Stimulated activated CD4-positive, alpha-beta T cell treated with anti-CD3 and anti-CD28 coated beads, Interleukin-12 subunit alpha, Interleukin-12 subunit beta, amount 100 ng/mL, for 48 hours (primary cell): ENCODE measurements at places on chromosomes 7 and 10.

DNA sequence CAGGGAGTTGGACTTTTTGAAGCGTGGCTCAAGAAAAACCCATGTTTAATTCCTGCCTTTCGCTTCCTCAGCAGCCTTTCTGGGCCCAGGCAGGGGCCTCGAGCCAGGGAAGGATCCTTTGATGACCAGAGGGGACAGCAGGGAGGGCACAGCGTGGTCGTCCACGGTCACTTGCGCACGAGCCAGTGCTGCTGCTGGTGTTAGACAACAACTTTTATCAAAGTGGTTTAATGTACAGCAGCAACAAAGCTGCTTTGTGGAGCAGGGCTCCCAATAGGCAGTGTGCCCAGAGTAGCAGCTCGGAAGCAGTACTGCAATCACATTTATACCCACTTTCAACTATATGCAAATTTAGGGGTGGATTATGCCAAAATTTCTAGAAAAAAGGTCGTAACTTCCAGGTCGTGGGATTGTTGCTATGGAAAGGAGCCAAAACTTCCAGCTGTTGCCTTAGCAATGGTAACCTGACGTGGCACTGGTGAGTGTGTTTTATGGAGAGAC is 6.1 kb downstream of the GIMAP1 start:
- DNase-seq: no peak

GRCh38 chr7:22697876-22698606 is 29.0 kb upstream of the IL6 start:
- DNase-seq: no peak

DNA sequence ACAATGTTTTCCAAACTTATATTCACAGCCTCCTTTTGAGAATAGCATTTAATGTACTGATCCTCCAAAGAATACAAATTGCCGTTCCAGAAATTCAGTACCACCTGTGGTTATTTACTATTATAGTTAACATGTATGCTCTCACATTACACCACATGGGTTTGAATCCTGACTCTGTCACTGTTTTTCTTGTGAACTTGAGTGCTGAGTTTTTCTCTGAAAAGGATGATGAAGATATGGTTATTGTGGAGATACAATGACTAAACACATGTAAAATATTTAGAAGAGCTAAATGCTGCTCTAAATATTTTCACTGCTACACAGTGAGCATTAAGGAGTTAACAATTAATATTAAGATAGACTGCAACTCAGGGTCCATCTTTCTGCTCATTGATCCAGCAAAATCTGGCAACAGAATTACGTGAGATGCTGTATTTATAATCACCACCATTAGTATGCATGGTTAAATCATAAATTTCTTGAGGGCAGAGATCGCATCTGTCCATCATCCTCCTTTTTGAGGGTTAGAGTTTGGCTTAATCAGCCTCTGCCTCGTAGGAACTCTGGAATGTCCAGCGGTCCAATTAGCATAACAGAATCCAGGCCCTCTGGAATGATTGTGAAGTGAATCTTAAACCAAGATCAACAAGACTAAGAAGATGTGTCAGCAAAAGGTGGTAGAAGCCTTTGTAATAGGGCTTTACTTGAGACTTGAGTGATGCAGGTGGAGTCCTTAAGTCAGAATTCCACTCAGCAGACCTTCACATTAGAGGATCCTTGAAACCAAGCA is 152.8 kb downstream of the MACC1 start:
- DNase-seq: no peak

GRCh38 chr7:116776610-116777289 is 85.6 kb upstream of the CAPZA2 start:
- no peak for DNase-seq

DNA sequence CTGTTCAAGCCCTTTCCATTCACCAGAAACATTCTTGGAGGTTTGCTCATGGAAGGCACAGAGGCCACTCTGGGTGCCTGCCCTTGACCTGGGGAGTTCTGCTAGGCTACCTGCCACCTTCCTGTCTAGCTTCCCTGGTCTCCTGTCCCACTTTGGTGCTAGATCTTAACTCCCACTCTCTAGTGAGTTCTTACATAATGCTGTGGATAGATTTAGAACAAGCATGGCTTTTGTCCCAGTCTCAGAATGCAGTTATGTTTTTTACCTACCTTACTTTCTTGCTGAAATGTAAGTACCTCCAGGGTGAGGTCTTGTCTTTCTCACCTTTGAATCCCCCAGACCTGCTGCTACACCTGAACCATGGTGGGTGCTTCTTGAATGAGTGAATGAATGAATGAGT is 1252.3 kb downstream of the TYW1 start:
- no peak for DNase-seq

- no peak for DNase-seq
Measured at GRCh38 chr7:133258174-133258573, 5.3 kb downstream of the EXOC4 start.

DNA sequence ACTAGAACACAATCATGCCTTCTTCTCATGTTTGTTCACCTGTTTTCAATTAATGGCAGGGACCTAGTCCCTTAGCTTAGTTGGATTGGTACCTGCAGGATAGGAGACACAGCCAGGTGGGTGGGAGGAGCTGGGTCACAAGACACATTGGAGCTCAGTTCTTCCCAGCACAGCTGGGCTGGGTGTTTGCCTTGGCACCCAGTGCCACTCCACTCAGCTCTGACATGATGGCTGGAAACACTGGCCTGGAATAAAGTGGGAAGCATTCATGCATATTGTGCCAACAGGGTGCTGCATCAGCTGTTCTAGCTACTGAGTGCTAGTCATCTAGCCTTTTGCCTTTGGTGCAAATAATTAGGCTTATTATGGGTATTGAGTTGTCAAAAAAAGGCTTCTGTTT is 226.1 kb downstream of the PTEN start:
- no peak for DNase-seq

DNA sequence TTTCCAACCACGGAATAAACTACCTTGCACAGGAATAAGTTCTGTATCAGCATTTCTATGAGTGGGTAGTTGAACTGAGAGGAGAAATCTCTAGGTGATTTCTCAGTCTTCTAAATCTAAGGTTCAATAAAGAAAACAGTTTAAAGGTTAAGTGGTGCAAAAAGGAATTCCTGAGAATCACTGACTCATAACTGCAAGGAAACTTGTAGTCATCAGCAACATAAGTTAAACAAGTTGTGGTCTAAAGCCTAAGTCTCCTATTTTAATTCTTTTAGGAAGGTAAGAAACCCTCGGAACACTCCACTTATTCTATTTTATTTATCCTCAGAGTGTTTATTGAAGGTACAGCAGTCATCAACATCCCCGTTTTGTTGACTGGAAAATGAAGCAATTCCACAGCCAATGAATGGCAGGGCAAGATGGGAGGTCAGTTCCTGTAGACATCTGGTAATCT is 92.4 kb upstream of the PIK3CG start:
- no peak for DNase-seq

- DNase-seq: no peak
Measured at GRCh38 chr7:136036336-136036735, 59.2 kb upstream of the MTPN start.

DNA sequence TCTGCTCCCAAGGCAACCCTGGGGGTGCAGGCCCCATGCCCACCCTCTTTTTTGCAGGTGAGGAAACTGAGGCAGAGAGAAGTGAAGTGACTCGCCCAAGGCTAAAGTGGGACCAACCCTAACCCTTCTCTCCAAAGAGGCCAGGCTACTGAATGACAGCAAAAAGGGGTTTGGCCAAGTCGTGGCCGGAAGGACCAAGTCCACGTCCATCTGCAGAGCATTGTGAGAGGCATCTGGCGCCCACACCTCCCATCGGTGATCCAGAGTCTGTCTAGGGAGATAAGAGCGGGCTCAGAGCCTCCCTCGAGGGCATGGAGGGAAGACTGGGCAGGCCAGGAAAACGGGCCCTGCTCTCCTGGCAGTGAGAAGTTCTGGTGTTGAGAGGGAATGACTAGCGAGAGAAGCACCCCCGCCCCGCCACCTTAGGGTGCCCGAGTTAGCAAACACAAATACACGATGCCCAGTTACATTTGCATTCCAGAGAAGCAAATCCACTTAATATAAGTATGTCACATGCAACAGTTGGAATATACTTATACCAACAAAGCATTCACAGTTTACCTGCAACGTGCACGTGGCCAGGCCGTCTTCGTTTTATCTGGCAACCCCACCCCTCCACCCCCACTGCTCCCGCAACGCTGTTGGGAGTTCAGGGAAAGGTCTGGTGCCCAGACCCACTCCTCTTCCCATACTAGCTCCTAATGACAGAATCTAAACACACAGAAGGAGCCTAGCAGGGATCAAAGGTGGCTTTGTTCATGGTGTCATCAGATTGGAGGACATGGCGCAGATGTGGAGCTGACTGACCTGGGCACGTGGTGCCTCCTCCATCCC is 124.9 kb downstream of the OAT start:
- no peak for DNase-seq

- peak; percentile 10 for DNase-seq
Measured at GRCh38 chr7:45663167-45663921, 89.2 kb downstream of the ADCY1 start.

GRCh38 chr10:23116486-23117205 is 21.3 kb downstream of the MSRB2 start:
- no peak for DNase-seq

- DNase-seq: no peak
Measured at GRCh38 chr10:127449490-127449889, 99.6 kb upstream of the NPS start.

DNA sequence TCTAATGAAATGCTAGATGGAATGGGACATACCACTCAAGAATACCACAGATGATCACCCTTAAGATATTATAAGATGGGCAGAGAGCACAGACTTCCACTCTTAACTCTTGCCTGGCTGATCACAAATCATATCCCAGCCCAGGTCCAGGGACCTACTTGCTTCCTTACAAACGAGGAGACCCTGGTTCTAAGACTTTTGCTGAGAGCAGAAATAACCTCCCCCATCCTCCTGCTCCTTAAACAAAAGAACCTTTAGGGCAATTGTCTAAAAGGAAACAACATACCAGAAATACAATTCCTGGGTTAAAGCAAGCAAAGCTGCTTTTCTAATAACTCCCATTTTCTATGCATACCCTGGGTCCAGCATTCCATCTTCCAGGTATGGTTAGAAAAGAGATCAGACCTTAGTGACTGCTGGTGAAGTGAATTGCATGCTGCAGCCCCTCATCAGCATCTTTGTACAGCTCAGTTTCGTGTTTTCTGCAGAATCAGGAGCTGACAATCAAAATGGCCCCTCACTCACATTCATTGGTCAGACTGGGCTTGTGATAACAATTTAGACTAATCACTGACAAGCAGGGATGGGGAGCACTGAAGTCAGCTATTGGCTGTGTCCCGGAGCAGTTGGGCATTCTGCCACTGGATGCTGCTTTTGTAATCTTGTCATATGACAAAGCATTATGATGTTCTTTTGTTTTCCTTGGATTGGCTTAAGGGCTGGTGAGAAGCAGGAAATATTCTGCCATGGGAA is 14.6 kb downstream of the IFIT3 start:
- no peak for DNase-seq

DNA sequence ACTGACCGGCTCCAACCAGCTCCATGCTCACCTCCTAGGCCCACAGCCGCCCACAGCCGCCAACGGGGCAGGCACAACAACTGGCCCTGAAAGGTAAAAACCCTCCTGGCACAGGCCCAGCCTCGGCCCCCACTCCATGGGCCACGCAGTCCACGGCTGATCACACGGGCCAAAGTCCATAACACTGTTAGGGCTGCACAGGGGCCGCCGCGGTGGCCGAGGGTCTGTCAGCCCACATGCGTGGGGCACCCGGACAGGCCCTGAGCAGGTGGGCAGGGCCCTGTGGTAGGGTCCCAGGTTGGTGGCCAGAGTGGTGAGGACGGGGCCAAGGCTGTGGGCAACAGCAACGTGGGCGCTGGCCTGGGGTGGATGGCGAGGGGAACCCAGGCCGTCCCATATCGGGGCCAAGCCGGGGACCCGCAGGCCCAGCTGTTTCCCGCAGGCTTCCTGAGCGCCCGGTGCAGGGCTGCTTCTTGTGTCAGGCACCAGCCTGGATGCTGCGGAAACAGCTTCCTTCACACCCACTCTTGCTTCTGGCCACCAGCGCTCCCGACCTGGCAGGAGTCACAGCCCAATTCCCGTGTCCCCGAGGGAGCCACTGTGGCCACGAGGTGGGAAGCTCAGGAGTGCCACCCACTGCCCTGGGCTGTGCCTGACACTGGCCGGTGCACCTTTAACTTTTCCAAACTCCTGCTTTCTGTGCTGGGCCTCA is 29.2 kb downstream of the CYP2W1 start:
- no peak for DNase-seq

- DNase-seq: no peak
Measured at GRCh38 chr10:28217848-28218247, 85.0 kb downstream of the MPP7 start.

DNA sequence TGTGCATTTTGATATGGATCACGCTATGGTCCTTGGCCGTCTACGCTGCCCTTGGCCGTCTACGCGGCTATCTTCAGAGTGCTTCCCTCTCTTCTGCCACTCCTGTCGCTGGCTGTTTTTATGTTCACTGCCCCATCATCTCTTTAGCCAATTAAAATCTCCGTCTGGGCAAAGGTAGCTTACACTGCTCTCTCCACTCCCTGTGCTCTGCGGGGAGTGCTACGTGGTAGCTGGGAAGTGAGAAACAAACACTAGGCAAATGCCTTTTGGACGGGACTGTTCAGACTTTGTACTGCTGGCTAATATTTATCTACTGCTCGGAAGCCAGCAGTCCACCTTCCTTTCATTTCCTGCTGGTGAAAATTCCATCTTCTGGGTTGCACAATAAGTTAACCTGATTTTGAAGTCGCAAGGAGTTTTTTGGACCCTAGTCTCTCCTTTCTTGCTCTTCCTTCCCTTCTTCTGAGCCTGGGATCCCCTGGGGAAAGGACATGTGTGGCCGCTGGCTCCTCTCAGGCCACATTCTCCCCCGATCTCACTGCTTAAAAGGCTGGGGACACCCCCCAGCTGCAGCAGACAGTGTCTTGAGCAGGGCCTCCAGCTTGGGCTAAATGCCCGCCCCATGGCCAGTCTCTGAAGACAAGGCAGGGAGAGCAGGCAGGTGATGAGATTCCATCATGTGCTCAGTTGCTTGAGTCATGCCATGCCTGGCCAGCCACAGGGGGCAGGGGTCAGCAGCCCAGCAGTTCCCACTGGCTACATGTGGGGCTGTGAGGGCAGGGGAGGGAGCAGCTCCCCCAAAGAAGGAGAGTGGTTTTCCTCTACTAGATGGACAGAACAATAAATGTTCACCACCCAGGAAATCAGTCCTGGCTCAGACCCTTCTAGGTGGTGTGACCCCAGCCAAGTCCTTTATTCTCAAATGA is 25.5 kb upstream of the RBM33 start:
- DNase-seq: no peak

DNA sequence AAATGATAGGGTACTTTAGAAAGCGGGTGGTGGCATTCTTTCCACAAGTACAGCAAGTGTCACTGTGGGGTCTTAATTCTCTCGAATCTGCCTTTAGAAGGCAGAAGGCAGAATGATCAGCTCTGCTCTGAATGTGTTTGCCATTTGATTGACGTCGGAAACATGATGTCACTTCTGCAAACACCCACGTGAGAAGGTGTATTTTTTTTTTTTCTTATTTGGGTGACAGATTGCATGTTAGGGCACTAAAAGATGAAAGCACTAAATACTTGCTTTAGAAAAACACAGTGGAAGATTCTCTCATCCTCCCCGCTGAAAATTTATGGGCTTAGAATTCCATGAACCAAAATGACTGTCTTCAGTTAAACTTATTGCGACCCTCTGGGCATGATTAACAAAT is 150.2 kb downstream of the TCF7L2 start:
- DNase-seq: no peak
